ENCODE measurements at places on chromosomes 5 and 9.
A peak's percentile ranks its signal among the peaks of the same experiment; 100 is the strongest.

DNA sequence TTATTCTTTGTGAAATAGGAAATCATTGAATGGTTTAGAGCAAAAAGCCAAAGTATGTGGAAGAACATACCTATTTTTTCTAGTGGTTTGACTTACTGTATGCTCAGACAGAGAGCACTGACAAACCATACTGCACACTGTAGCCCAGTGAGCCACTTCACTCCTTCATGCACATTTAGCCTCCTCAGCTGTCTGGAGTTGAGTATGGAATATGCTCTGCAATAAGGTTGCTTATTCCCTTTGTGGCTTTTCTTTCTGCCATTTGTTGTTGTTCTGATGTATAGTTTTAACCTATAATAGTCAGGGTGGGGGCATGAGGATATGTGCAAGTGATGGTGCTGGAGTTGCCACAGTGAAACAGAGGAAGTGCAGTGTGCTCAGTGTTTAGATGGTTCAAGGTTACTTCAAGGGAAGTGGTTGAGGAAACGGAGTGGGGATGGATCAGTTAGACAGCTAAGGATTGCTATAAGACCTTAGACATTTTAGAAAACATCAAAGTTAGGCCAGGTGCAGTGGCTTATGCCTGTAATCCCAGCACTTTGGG lies 100.7 kb downstream of the CDC42SE2 start:
- no peak for DNase-seq

DNA sequence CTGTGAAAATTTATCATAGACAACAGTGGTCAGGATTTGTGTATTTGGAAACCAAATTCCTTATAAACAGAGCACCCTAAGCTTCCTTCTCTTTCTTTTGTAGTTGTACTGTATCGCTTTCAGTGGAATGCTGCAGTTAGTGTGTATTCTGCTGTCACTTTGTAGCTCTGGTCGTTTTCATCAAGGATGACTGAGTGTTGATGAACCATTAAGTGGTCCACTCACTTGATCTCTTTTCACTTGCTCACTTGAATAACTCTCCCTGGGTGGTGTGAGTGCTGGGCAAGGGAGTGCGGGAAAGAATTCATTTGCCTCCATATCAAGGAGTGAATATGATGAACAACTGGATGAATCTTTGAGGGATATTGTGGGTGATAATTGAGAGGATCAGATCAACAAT lies 1225.7 kb upstream of the WWC1 start:
- DNase-seq: no peak

- DNase-seq: no peak
Measured at GRCh38 chr5:63697811-63698210, 264.4 kb downstream of the HTR1A start.

DNA sequence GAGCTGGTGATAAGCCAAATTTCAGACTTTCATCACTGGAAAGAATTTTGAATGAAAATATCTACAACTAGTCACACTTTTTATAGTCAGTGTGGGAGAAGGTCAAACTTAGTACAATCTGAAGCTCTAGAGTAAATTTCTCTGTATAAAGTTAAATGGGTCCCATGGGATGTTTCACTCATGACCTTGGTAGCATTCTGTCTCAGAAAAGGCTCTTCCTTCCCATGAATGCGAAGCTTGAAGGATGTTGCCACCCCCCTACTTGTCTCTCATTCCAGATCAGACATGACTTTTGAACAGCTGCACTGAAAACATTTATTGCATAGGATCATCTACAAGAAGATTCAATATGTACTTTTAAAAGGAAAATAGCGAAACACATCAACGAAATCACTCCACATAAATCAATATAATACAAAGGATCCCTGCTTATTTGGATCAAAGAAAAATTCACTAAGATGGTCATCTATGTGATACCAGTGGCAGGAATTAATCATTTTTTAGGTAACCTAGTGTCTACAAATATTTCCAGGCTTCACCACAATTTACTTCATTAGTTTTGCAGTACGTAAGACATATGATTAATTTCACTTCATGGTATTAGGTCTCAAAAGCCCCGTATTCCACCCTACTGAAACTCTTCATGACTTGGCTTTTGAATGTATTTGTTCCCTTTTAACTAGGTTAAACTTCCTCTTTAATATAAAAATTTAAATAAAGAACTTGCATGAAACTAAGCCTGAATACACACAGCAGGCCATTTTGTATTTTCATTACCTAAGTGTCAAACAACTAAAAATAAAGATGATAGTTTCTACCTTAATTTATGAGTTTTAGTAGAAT lies 4.4 kb downstream of the ST8SIA4 start:
- DNase-seq: peak; percentile 25

DNA sequence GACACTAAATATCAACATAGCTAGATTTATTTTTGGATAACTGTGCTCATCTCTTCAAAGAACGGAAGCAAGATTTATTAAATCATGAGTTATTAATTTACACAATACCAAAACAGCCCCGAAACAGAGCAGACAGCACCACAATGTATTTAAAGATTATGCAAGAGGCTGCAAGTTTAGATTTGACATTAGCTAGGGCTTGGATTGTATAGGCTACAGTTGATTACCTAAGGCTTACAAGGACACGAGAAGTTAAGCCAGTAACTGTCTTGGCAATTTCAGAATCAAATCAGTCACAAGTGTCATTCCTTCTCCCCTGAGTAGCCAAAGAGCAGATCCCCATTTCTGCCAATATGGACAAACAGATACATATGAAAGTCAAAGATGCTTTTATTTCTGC lies 152.6 kb downstream of the MED27 start:
- no peak for DNase-seq

GRCh38 chr5:117161718-117162335 lies 587.2 kb upstream of the SEMA6A start:
- no peak for DNase-seq

DNA sequence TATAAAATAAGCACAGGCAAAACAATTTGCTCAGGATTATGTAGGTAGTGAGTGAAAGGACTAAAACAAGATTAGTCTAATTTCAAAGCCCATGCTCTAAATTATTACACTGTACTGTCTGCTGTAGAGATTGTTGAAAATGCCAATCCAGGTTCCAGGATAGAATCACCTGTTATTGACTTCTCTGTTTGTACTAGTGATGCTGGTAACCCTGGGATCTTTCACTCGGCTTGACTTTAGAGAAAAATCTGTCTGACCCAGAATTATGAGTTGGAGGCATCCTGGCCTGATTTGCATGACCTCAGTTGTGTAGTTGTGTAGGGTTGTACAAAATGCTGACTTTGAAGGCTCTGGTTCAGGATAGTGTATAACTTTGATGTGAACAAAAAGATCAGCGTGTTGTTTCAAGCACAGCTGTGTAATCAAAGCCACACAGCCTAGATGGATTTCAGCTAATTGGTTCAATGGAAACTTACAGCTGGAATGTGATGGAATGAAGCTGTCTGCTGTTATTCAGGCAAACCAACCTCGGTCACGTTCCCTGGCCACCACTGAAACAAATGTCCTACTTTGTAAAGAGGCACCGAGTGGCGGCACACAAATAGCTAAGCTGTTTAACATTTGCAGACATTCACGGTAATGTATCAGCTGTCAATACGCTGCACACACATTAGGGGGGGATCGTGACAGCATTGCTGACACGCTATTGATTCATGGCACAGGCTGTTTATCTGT lies 340.3 kb downstream of the KCTD16 start:
- no peak for DNase-seq

- DNase-seq: no peak
Measured at GRCh38 chr5:368183-369084, 46.9 kb downstream of the AHRR start.

- DNase-seq: no peak
Measured at GRCh38 chr5:179585941-179586401, 35.6 kb downstream of the RUFY1 start.

DNA sequence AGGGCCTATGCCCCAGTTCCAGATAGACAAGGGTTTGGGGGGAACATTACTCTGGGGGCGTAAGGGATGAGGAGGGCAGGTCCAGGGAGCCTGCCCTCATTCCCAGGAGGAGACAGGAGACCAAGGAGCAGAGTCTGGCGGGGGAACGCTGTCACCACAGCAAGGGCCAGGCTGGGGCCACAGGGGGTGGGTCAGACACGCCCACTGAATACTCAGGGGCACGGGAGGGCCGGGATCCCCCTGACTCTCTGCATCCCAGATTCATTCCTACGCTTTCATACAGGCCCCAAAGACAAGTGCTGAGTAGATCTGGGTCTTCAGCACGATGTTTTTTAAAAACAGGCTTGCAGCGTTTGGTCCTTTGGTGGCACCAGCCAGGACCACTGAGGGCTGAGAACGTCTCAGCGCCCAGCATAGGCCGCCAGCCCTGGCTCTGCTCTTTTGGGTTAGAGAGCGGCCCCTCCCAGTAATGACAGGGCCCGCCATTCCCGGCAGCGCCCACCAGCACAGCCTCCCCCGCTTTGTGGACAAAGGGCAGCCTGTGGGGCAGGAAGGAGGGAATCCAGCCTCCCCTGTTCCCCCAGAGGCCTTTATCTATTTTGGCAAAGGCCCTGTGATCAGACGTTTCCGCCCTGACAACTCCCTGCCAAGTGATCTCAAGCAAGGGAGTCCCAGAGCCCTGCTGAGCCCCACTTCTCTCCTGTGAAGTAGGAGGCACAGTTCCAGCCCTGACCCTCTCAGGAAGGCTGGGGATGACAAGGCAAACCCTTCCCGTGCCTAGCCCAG lies 24.9 kb downstream of the NEK6 start:
- no peak for DNase-seq

GRCh38 chr5:91848453-91848852 lies 465.3 kb upstream of the ARRDC3 start:
- no peak for DNase-seq

- no peak for DNase-seq
Measured at GRCh38 chr5:643351-643801, 31.2 kb downstream of the CEP72 start.

DNA sequence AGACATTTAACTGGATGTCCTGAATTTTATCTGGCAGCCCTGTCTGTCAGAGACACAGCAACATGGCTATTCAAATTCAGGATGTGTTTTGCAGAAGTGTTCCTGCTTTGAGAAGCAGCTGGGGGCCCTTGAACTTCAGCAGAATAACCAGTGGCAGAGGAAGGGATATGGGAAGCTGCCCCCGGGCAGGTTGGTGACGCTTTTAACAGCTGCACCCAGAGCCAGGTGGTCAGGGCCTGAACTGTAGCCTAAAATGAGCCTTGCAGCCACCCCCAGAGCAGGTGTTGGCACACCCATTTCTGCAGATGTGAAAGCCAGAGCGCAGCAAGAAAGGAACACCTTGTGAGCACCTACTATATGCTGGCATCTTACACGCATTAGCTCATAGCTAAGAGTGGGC lies 128.7 kb upstream of the BOD1 start:
- DNase-seq: no peak

- DNase-seq: peak; percentile 41
Measured at GRCh38 chr5:95620030-95620869, at the start of gene GPR150. TSS of gene GPR150 (plus strand) at chr5:95620087. CDS start at chr5:95620276, 189 bp downstream.

DNA sequence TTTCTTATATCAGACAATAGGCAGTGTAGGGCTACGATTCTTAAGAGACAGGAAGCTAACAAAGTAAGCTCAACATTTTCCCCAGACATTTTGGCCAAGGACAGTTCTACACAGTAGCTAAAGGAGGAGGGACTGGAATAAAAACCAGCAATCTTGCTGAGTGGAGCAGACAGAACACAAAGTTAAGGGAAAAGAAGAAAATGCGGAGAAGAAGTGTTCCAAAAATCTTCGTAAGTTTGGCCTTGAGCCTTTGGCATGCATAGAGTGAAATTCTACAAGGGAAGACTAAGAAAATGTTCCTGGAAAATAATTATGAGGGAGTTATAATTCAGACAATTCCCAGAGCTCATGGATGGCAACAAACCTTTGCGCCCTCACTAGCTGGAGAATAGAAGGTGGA lies 748.0 kb upstream of the CTNND2 start:
- no peak for DNase-seq

DNA sequence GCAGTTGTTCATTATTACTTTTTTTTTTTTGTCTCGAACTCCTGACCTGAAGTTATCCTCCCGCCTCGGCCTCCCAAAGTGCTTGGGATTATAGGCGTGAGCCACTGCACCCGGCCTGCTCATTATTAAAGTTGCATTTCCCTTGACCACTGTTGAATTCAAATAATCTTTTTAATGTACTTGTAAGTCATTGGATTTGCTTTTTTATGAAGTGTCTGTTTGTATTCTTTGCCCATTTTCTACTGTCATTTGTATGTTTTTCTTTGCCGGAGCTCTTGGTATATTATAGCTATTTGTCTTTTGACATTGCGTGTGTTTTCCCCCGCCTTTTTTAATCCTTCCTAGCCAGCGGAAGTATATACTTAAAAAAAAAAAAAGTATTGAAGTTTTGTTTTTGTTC lies 22.0 kb downstream of the LRRTM2 start:
- DNase-seq: no peak

GRCh38 chr5:92581249-92581648 lies 999.8 kb downstream of the NR2F1-AS1 start:
- DNase-seq: no peak

DNA sequence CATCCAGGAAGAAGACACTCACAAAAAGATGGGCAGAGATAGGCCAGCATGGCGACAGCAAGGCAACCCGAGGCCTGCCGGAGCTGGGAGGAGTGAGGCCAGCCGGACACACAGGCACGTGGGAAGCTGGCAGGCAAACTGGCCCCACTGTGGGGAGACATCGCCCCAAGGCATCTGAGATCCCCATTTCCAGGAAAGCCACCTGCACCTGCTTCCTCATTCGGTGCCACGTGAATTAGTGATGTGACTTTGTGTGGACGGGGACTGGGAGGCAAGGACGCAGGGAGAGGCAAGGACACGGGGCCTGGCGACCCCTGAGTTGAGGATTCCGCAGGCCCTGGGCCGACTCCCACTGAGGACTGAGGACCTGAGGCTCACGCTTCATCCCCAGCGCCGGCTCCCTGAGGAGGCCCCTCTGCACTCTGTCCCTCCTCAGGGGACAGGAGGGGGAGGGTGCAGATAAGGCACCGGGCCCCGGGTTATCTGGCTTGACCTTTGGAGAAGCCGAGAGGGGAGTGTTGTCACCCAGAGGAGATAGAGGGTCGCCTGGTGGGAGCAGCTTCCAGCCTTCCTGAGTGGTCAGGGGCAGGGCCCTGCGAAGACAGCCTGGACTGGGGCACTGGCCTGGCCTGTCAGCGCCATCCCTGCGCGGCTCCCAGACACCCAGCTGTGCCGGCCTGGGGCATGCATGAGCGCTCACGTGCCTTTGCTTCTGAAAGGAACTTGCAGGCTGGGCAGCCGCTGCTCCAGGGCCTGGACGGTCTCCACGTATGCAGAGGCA lies 39.7 kb downstream of the NDUFS6 start:
- DNase-seq: no peak

- no peak for DNase-seq
Measured at GRCh38 chr5:172646716-172647285, 5.7 kb downstream of the NEURL1B start.

GRCh38 chr9:111913159-111913558 lies 16.5 kb downstream of the UGCG start:
- DNase-seq: no peak

GRCh38 chr5:132079619-132080018 lies 6.0 kb downstream of the CSF2 start:
- no peak for DNase-seq

DNA sequence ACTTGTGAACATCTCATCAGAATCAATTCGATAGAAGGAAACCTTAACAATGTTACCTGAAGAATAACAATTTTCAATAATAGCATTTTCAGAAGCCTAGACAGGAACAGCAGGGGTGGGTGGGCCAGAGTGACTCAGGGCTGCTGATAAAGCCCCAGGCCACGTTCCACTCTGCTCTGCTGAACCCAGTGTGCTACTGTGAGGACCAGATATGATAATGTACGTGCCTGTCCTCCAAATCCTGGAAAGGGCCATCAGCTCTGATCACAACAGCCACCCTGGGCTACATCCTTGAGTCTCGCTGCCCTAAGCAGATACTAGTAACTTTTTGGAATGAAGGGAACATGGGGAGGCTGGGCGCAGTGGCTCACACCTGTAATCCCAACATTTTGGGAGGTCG lies 91.3 kb downstream of the PRRT1B start:
- DNase-seq: no peak

- DNase-seq: no peak
Measured at GRCh38 chr5:125140220-125140619, 393.8 kb upstream of the ZNF608 start.

Measured in CD4-positive, alpha-beta T cell treated with Interleukin-4 for 4 hours (primary cell).